ENCODE measurements at places on chromosomes 3 and 15.

DNA sequence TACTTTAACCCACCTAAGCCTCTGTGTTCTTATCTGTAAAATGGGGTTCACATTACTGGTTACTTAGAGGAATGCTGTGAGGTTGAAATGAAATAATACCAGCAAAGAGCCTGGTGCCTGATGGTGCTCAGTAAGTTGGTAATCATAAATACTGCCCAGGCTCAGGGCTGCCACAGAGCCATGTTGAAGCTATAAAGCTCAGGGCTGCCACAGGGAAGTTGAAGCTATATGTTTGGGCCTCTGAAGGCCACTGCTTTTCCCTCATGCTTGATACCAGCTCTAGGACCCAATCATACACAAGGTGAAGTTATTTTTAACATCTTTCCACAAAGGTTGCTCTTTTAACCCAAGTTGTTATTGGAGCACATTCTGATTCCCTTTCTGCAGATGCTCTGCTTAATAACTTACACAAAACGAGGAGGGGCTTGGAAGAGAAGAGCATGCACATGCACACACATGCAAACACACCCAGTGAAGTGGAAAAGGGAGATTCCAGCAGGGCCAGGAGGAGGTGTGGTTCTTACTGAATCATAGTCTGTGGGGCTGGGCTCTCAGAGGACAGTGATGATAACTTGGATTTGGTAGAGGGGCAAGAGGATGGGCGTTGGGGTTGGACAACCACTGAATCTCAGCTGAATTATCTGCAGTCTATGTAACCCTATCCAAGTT is 17.4 kb downstream of the PARP14 start:
- DNase-seq = peak; percentile 17

DNA sequence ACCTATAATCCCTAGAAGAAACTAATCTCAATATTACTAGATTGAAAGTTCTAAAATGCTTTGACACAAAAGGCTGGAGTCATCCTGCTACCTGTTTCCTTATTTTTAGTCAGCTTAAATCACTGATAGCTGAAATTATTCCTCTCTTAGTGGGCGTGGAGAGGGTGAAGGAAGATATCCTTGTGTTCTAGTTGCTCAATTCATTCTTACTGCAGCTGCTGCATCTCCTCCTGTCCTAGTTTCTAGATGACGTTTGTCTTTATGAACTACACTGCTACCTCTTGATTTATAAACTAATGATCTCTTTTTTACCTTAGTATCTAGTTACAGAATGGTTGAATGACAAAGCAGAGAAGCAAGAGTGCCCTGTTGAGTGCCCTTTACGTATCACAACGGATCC is 50.7 kb downstream of the SETD5 start:
- DNase-seq = no peak

DNA sequence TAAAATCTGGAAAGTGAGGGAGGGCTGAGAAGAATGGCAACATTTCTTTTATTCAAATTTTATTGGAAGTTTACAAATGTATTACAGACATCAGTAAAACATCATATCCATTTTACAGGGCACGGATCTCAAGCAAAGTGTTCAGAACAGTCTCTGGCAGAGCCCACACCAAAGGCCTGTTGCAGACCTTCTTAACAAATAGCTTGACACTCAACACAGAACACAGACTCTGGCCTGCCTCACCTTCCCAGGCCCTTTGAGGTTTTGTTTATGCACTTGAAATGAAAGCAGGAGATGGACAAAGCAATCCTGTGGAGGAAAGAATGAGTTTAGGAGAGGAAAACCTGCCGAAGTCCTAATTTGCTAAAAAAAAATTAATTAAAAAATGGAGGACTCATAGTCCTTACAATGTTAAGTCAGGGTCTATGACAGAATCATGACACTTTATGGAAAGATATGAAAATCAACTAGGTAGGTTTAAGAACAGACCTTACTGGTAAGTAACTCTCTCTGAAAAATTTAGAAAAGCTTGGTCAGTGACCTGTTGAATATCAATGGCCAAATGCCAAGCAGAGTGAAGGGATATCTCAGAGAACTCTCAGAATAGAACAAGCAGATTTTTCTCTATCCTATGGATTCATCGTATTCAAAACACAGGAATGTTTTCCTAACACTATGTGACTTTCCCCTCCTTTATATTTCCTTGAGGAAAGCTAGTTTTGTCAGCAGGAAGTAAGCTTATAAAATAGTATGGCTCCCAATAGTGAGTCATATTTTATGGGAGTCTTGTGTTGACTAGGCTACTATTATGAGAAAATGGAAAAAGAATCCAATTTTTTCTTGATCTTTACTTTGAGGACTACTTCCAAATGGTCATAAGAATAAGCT is 70.8 kb upstream of the PSMD6 start:
- no peak for DNase-seq

DNA sequence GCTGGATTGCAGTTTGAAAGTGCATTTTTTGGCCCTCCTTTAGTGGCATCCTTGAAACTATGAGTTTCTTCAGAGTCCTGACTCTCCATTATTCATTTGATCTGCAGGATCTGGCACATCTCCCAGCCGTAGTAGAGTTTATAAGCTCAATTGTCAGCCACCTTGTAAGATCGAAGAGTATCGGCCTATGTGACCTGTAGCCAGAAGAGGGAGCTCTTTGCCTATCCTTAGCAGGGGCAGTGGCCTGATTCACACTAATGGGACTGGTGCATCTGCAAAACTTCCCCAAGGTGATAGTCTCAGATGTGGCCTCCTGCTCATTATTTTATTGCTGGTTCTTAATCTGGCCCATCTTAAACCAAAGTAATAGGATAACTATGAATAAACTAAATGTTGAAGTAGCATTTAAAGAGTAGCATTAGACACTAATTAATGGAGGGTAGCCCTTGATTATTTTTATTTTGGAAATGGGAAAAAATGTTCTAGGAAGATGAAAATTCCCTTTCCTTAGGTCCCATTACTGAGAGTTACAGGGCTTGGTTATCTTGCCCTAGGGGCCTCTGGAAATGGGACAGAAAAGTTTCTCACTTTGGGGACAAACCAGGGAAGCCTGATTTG is 21.2 kb downstream of the GCSAM start:
- DNase-seq = peak; percentile 82

DNA sequence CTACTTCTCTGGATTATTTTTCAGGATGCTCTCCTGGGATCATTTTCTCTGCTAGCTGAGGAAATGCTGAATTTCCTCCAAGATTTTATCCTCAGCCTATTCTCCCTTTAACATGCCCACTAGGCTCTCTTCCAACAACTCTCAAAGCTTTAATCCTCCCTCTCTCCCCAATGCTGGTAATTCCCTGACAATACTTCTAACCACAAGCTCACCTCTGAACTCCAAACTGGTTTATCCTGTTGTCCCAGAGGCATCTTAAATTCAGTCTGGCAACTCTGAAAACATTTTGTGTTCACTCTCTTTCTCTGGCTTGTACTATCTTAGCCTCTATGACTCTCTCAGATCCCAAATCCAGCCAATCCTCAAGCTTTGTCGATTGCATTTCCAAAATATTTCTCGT is 490.3 kb downstream of the MECOM start:
- peak; percentile 75 for DNase-seq

DNA sequence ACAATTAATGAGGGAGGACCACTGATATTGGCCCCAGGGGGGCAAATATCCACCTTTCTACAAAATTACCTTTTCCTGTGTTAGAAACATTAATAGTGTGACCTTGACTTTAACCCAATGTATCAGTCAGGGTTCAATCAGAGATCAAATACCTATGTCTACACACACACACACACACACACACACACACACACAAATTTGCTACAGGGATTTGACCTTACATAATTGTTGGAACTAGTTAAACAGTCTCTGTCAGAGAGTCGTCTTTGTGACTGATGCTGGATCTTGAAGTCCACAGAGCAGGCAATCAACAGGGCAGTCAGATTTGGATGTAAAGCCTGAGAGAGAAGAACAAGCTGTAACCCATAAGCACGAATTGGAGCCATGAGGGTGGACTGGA is 32.5 kb downstream of the TM4SF4 start:
- no peak for DNase-seq

GRCh38 chr3:192082730-192083660 is 622.0 kb downstream of the PYDC2 start:
- no peak for DNase-seq

DNA sequence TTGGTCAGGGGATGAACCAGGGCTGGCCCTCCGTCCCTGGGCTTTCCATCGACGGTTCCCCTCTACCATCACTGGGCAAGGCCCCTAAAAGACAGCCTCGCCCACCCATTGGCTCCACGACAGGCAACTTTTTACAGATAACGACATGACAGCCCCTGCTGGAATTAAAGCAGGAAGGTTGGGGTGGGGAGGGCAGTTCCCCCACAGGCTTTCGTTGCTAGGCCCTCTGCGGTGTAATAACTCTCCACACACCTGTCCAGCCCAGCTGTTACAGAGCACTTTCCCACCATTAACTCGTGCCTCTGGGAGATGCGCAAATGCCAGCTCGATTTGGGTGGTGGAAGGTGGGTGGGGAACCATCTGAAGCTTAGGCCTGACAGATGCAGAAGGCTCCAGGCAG is 264.2 kb upstream of the TLE3 start:
- no peak for DNase-seq

- no peak for DNase-seq
Measured at GRCh38 chr15:43948691-43949325, 122.0 kb downstream of the WDR76 start.

GRCh38 chr3:38130631-38131065 is 6.3 kb downstream of the ACAA1 start:
- no peak for DNase-seq

Data from fibroblast of the aortic adventitia (primary cell).